ENCODE measurements at places on chromosomes 2 and 18.

DNA sequence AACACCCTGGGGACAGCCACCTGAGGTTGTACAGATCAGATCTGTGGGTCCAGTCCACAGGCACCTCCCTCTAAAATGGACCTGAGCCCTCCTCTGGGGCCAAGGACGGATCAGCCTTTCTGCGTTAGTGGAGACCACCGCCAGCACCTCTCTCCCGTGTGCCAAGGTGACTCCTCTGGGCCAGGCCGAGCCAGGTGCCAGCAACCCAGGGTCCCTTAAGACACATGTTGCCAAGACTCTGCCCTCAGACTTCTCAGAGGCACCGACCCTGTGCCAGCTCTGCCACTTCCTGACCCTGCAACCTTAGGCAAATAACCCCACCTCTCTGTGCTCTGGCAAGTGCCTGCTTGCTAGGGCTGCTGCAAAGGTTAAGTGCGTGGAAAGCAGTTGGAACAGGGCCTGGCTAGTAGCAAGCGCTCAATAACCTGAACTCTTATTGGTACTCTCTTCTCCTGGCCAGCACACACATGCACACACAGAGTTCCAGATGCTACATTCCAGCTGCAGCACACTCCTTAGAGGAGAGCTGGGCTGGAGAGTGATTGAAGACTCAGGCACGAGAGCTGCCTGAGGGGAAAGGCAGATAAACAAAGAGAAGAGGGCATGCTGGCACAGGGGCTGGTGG, 105.6 kb downstream of the TNS1 start:
- no peak for DNase-seq

DNA sequence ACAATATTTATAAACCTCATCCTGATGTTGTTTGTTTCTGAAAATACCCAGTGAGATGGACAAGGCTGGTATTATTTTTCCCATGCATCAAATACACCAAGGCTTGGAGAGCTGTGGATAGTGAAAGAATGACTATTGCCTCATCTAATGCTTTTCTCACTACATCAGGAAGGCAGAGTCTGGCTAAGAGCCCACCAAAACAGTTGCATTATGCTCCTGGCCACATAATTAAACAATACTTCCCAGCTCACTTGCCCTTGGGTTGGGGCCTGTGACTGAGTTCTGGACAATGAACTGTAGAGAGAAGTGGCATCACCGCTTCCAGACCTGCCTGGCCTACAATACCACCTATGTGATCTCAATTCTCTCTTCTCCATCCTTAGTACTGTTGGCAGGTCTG, 46.4 kb upstream of the REEP1 start:
- DNase-seq: no peak

DNA sequence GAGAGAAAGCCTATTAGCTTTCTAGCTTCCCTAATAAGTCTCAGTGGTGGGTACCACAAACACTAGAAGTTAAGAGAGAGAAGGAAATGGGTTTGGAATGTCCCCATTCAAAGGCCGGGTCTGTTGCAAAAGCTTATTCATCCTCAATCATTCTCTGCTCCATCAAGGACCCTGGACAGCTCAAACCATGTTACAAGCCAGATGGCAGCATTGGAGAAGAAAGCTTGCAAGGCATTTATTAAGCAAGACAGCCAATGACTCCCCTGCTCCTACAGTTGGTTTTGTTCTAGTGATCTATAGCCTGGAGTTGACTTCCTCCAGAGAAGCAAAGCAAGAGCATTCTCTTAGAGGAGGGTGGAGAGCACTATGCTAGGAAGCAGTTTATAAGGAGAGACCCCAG, 86.9 kb upstream of the LMAN1 start:
- DNase-seq: no peak

GRCh38 chr18:63344263-63344662, 22.7 kb downstream of the KDSR start:
- DNase-seq: no peak

DNA sequence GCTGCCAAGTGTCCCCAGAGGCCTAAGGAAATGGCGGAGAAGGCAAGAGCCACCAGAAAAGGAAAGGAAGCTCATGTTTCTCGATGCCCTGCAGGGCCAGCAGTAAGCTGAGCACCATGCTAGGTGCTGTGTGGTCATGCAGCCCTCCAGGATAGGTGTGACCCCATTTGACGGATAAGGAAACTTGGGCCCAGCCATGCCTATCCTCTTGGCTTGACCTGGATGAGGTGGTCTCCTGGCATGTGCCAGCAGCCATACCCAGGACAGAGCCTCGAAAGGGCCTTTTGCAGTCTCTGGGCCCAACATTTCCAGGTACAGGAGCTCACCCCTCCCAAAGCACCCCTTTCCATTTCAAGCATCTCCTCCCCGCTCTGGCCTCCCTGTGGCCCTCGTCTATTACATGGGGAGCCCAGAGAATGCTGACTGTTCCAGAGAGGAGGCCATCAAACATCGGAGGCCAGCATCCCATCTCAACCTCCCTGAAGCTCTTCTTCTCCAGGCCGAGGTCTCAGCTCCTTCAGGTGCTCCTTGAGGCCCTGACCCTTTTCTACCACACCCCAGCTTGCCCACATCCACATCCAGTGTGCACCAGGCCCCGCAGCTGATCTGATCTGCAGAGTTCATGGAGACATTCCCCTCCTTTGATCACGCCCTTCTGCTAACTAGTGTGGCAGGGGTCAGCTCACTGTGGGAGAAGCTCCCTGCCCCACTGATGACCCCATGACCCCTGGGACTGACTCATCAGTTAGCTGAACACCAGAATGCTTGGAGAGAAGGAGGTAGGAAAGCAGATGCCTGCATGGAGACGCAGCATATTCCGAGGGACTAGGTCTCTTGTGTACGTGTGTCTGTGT, 208.4 kb downstream of the TNS1 start:
- no peak for DNase-seq

Data from CD4-positive, alpha-beta T cell treated with Interleukin-12 subunit alpha and Interleukin-12 subunit beta, for 1 hour (primary cell).